ENCODE measurements at places on chromosomes 5 and 9.
A peak's percentile ranks its signal among the peaks of the same experiment; 100 is the strongest.

GRCh38 chr9:108197899-108198298 is 657.9 kb downstream of the ACTL7B start:
- peak; percentile 80 for DNase-seq

DNA sequence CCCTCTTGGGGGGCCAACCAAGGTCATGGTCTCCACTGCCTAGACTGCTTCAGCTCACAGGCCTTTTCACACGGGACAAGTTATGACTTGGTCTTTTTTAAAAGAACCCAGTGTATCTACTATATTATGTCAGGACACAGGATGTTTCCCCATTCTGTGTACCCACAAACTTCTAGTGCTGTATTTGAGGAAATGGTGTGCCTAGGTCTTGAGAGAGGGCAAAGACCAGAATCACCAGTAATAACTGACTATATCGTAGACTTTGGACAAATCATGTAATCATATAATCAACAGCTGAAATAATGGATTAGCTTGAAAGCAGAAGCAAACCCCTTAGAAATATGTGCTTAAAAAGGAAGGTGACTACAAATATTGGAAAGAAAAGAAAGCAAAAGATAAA is 133.3 kb downstream of the ARL15 start:
- no peak for DNase-seq

DNA sequence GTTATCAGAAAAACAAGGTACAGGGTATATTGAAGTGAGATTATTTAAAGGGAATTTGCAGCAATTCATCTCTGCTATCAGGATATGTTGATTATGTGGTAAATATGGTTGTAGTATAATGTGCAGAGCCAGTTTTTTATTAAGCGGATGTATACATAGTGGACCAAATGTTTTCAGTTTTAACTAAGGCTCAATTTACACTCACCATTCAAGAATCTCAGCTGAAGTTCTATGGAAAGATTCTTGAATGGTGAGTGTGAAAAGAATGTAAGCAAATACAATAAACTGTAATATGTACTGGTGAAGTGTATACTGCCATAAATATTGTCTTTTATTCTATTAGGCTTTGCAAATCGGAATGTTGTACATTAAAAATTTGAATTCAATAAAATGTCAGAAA is 895.9 kb upstream of the CDH10 start:
- no peak for DNase-seq

DNA sequence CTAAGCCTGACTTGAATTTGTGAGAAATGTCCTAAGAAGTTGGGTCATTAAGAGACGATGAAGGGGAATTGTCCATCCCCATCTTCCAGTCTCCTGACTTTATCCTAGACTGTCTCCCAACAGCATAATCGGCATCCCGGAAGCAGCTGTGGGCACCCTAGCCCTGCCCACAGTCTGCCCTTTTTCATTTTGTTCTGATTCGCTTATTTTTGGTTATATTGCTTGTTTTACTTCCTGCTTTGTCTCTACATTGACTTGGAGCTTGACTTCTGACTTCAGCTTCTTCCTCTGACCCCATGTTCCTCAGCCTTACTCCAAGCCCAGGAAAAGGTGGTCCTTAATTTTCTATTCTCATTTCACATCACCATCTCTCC is 41.8 kb downstream of the UGCG start:
- no peak for DNase-seq

DNA sequence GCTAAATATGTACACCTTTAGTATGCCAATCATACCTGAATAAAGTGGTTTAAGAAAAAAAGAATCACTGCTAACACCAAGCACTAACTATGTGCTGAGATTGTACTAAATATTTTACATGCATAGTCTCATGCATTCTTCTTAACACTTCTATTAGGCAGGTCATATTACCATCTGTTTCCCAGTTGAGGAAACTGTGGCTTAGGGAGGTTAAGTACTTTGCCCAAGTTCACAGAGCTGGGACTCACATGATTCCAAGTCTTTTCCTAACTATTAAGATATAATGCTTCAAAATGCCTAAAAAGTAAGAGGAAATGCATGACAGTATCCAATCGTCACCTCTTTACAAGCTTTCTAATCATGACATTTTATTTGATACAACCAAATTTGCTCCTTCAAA is 69.2 kb upstream of the PLPP6 start:
- no peak for DNase-seq

DNA sequence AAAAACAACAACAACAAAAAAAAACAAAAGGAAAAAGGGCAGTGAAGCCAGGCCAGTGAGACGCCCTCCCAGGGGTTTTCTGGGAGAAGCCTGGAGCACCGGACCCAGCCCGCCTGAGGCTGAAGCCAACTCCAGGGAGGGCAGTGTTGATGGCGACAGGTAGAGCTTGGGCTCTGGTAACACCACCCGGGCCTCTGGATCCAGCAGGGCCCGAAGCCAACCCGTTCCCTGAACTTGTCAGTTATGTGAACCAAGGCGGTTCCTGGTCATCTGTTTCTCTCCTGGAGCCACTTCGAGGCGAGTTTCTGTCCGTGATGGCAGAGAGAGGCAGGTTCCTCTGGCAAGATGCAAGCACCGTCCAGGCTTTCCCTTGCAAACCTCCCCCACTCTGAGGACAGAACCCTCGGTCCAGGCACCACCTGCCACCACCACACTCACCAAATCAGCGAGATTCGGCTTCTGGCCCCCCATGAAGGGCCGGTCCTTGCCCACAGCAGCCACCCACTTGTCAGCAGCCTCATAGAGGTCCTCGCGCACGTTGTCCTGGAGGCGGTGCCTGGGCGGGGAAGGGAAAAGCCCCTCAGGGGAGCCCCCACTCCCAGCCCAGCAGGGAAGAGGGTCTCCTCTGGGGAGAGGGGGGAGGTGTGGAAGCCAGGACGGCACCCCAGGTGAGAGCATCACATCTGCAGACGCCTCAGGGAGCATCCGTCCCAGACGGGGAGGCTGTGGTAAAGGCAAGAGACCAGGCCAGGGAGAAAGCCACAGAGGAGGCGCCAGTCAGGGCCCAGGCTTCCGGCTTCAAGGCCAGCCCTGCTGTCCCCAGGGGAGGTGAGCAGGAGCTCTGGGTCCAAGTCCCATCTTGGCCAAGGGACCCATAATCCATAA is 5.4 kb downstream of the PTGES2 start:
- no peak for DNase-seq

DNA sequence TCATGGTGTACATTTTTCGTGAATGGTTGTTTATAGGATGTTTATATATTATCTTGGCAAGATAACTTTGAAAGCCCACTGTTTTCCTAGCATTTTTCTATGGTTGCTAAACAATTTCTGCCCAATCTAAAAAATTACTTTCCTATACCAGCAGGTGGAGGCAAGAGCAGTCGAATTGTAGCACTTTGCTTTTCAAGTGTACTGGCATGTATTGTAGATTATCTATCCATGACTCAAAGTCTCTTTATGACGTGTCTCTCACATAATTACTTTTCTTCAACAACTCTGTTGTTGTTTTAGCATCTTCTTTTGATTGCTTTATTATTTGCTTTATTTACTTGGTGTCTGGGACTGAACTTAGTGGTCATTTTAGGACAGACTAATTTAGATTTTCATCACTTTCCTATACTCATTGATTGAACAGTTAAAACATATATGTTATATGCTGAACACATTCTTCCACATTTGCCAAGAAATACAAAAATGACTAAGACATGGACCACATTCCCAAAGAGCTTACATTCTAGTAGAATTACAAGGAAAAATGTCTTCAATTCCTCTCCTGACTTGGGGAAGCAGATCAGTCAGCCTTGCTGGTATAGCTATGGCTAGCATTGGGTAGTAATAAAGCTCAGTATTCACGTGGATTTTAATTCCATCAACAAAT is 20.7 kb downstream of the NLN start:
- DNase-seq = peak; percentile 59

GRCh38 chr5:35404701-35405100 is 174.4 kb upstream of the PRLR start:
- DNase-seq = no peak

- no peak for DNase-seq
These were observed 60.0 kb upstream of the SARDH start for GRCh38 chr9:133798160-133798559.

DNA sequence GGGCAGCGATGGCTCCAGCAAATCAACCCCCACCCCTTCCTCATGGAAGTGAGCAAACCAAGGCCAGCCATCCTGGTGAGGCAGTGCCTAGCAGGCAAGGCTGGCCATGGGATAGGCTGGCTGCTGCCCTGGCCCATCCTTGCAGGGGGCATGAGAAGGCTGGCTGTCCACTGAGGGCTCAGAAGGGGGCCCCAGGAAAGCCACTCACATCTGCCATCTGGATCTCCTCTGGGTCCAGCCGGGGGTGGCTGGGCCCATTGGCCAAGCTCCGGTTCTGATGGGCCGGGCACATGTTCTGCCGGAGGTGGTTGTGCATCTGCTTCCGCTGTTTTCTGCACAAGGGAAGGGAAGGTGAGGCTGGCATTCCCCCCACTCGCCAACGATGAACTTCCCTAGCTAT is 57.1 kb downstream of the PSD2 start:
- DNase-seq = no peak

DNA sequence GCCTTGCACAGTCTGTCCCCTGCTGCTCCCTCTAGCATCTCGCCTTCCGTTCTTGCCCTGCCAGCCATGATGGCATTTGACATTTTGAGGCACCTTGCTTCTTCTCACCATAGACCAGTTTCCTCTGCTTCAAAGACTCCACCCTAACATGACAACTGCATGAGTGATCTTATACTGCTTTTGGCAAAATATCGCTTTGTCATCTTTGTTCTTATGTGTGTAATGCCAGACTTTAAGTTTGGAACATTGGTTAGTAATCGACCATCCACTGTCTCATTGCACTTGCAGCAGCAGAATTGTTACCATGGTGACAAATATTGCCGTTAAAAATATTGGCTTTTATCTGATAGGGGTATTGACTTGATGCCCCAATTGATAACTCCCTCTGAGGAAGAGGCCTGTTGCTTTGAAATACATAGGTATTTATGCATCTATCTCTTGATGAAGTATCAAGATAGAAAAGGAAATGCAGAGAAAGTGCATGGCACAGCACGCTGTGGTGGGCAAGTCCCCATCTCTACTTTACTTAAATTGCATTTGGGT is 6.8 kb downstream of the GARIN3 start:
- DNase-seq = no peak

DNA sequence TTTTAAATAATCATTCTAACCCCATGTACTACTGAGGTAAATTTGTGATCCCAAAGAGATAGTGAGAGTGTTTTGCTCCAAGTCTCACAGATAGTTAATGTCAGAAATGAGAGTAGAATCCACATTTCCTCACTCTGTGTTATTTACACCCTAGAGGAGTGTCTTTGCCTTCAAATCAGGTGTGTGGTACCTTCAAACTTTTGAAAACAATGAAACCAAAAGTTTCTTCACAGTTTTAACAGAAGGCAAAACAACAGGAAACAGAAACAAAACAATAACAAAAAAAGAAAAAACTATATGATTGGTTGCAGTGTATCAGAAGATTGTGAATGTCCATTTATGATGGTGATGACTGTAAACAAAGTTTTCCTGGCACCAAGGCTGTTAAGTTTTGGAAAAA is 85.9 kb downstream of the ERBIN start:
- DNase-seq = no peak

DNA sequence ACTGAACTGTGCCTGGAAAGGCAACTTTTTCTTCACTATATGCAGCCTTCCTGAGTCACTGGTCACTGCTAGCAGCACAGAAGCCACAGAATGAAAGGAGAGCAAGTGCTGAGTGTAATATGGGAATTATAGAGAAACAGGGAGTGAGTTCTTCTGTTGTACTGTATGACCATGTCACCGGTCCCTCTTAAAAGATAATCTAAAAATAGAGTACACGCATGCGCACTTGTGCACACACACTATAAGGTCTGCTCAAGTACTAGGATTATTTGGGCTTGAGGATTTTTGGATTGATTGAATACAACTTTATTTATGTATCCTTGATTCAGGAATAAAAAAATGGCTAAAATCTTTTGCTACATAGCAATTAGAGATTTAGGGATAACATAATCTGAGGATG is 571.9 kb downstream of the PDE4D start:
- no peak for DNase-seq

DNA sequence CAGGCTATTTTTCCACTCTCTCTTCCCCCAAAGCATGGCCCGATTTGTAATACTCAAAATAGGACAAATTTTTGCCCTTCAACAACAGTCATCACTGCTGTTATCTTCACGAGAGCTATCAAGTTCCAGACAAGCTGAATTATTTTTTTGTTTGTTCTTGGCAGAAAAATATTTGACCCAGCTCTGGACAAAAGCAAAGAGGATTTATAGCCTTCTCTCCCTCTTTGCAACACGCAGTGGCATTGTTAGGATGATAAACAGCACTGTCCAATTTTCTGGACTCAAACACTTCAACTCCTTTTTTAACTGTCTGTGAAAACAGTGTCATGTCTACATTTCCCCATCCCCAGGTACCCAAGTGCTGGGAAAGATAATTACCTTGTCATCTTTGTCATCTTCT is 160.3 kb downstream of the SLF1 start:
- no peak for DNase-seq

- no peak for DNase-seq
These were observed 465.0 kb downstream of the MTRR start for GRCh38 chr5:8333977-8334376.

DNA sequence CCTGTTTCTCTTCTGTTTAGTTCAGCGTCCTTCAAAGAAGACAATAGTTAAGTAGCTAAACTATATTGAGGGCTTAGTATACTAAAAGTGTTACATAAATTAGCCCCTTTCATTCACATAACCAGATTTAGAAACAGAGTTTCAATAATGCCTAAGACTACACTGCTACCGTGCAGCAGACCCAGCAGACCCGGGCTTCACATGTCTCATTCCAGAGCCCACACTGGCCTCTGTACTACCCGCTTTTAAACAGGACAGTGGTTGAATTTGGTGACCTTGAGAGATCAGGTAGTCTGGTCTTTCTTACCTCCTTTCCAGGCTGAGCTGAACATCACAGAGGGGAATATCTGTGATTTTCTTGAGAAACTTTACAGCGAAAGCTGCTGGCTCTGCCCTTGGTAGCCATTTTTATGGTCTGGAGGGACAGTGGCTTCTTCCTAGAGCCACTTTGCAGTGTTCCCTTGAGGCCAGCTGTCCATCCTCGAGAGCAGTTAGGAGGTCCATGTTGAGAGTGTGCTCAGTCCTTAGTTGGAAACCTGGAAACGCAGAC is 56.5 kb downstream of the SLC22A5 start:
- no peak for DNase-seq

DNA sequence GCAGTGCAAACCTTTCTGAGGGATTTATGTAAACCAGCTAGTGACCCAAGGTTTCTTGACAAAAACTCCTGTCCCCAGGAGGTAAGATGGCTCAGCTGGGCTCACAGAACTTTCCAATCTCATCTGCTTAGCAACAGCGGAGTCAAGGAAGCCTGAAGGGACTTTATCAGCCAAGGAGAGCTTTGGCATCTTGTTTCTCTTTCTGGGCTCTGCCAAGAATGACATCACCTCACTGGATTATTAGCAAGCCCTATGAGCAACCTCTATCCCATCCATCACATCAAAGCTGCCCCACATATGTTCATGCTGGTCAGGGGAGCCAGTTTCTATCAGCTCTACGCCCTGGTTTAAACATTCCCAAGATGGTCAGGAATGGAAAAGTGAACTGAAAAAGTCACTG is 461.3 kb downstream of the ENC1 start:
- DNase-seq = no peak

GRCh38 chr9:70052768-70053167 is 9.1 kb downstream of the MAMDC2 start:
- DNase-seq = no peak

Measured in suppressor macrophage treated with lipopolysaccharide for 1 hour (primary cell).